ENCODE measurements at places on chromosomes 3 and 15.

GRCh38 chr3:139117883-139118760 lies 73.4 kb upstream of the PRR23C start:
- DNase-seq: no peak

GRCh38 chr15:37783290-37783689 lies 151.2 kb upstream of the TMCO5A start:
- no peak for DNase-seq

DNA sequence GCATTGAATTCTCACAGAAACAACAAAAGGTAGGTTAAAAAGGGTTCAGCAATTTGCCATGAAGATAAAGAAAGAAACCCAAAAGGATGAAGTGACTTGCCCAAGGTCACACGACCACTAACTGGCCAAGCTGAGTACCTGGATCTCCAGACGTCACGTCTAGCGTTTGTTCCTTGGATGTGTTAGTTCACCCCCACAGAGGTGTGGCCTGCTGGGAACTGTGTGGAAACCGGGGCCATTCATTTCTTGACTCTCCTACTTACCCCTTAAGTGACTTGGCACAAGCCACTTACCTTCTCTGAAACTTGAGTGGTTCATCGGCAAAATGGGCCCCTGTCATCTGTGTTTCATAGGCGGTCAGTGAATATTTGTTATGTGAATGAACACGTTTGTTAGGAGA lies 244.3 kb upstream of the SLCO3A1 start:
- DNase-seq: no peak

DNA sequence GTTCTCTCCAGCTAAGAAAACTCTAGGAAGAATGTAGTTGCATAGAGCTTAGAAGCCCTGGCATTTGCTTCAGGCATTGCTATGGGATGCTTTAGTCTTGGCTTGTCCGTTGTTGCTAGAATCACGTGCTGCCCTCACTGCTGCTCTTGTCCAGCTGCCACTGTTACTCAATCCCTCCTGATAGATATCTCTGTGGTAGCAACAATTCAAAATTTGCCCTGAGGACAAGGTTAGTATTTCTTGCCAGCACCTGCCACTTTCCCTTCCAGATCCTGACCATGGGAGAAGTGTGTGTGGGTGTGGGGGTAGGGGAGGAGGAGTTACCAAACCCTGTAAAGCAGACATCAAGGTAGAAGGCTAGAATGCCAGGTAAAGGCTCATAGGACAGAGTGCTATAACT lies 113.8 kb downstream of the PPM1L start:
- peak; percentile 71 for DNase-seq

DNA sequence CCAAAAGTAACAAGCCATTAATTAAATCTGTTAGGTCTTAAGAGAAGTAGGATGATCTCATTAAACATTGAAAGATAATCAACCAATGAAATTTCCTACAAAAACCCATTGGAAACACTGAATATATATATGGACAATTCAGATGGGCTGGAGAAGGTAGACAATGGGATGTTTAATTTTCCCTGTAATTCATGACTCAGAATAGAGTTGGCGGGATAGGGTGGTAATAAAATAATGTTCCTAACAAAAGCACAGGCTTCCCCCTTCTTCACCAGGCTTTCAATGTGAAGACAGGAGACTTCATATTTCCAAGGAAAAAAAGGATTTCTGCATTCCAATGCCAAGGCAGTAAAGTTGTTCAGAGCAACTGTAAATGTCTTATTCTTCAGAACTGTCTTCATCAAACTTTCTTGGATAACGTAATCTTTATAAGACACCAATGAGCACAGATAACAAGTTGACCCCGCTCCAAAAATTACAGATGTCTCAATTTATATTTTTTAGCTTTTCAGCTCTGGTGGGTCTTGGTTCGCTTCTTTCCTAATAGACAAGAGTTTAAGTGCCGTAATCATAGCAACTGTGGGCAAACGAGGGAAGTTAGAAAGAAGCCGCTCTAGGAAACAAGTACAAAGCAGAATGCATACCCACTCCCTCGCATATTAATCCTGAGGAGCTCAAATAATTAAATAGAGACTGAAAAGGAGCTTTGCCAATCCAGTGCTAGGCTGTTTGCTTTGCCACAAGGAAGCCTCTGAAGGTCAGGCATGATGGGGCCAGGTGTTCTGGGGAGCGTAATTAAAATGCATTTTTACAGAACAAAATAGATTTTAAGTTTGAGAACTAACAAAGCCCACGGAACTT lies 377.0 kb downstream of the FOXP1 start:
- DNase-seq: no peak

DNA sequence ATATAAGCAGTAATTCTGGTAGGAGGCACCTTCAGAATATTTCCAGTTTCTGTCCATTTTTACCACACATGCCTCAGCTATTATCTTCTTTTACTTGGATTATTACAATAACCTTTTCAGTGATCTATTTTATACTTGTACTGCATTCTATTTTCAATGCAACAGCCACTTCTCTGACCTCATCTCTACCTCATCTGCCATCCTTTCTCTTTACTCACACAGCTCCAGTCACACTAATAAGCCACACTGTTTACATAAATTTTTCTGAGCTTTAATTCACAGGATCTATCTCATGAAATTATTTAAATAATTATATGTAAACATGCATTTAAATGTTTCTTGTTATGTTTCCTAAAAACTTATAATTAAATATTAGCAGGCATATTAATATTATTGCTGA lies 47.3 kb upstream of the BCHE start:
- no peak for DNase-seq

DNA sequence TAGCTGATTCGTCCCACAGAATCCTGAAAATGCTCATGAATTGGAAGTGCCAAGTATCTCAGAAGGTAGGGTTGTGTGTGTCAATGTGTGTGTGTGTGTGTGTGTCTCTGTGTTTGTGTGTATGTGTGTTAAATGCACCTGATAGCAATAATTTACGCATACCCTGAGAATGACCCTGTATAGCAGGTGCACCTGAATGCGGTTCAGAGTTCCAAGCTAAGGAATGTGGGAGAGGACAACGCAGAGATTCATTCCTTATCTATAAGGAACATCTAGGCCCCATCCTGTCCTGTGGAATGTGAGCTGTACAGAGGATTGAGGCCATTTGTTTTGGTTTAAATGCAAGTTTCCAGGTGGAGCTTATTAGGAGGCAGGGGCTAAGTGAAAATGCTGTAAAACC lies 49.1 kb upstream of the NEDD4 start:
- DNase-seq: no peak

- DNase-seq: peak; percentile 48
Observed at GRCh38 chr15:67823314-67824196, 1.8 kb upstream of the SKOR1 start.

- DNase-seq: no peak
Observed at GRCh38 chr3:12471241-12471640, 13.0 kb upstream of the TSEN2 start.

DNA sequence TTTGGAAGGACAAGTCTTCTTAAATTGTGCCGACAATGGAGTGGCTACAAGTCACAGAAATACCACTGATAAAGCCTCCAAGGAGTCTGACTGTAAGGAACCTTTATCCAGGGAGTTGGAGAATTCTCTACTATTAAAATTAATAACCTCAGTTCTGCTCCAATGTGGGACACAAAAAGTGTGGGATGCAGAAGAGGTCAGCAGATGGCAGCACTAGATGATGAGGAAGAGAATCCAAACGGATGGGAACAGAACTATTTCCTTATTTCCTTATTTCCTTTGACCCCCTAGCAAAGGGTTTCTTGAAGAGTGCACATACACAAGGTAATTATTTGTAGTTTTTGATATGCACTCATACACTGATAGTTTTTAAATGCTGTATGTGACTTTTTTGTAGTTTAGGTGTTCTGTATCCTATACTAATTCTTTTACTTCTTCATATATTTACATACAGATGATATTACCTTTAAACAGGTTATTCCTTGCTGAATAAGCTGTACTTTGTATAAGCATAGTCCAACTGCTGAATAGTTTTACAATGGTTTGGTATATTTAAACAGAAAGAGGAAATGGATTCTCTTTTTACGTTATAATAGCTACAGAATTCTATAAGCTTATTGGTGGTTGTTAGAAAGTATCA lies 25.6 kb upstream of the NLGN1 start:
- DNase-seq: no peak

GRCh38 chr15:80654299-80654698 lies 40.8 kb upstream of the ABHD17C start:
- no peak for DNase-seq

- DNase-seq: no peak
Observed at GRCh38 chr3:40660554-40660953, 135.8 kb downstream of the ZNF621 start.

DNA sequence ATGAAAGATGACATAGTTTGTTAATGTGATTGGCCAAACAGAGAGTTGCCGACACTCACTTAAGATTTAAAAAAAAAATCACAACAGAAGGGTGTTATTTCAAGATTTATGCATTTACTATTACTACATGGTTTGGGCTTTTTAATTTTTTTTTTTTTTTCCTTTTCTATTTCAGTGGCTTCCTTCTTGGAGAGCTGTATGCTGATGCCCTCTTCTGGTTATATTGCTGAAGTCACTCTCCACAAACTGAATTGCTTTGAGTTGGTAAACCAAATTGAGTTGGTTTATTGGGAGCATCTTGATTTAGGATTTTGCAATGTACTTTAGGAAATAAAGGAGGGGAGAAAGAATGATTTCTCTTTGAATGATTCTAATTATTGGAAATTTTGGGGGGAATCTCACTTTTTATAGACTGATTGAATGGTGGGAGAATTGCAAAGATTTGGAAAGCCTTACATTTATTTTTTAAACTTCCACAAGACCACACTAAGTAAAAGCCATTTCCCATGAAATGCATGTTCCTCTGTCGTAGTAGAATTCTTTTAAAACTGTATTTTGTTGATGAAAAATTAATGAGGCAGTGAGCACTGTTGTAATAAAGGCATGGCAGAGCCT lies 186.6 kb upstream of the FEZF2 start:
- DNase-seq: no peak

GRCh38 chr15:58985443-58985842 lies 2.0 kb upstream of the RNF111 start:
- no peak for DNase-seq
